ENCODE measurements at places on chromosomes 6 and 20.

- DNase-seq: peak; percentile 70
Measured at GRCh38 chr20:4985658-4986057, 15.7 kb downstream of the SLC23A2 start.

- no peak for DNase-seq
Measured at GRCh38 chr6:87244380-87244779, 78.0 kb upstream of the SMIM8 start.

- no peak for DNase-seq
Measured at GRCh38 chr6:157036245-157036711, 259.1 kb downstream of the ARID1B start.

DNA sequence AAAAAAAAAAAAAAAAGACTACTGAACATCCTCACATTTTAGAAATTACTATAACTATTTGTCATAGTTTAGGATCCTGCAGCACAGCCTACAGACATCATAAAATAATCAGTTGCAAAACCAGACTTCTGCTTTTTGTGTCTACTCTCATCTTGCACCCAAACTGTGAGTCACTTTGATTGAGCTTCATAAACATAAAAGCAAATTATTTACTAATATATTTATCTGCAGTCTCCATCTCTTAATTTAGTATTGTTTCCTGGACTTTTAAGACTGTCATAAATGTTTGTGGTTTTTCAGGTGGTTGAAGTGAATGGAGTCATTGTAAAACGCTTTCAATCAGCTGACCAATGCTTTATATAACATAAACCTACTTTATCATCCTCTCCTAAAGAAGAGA, 14.8 kb upstream of the CALHM6 start:
- no peak for DNase-seq

GRCh38 chr20:63522981-63523611, 2.5 kb downstream of the PPDPF start:
- no peak for DNase-seq

GRCh38 chr20:40103420-40103819, 585.6 kb downstream of the MAFB start:
- no peak for DNase-seq

GRCh38 chr6:160435935-160436334, 87.8 kb downstream of the SLC22A3 start:
- DNase-seq: no peak

DNA sequence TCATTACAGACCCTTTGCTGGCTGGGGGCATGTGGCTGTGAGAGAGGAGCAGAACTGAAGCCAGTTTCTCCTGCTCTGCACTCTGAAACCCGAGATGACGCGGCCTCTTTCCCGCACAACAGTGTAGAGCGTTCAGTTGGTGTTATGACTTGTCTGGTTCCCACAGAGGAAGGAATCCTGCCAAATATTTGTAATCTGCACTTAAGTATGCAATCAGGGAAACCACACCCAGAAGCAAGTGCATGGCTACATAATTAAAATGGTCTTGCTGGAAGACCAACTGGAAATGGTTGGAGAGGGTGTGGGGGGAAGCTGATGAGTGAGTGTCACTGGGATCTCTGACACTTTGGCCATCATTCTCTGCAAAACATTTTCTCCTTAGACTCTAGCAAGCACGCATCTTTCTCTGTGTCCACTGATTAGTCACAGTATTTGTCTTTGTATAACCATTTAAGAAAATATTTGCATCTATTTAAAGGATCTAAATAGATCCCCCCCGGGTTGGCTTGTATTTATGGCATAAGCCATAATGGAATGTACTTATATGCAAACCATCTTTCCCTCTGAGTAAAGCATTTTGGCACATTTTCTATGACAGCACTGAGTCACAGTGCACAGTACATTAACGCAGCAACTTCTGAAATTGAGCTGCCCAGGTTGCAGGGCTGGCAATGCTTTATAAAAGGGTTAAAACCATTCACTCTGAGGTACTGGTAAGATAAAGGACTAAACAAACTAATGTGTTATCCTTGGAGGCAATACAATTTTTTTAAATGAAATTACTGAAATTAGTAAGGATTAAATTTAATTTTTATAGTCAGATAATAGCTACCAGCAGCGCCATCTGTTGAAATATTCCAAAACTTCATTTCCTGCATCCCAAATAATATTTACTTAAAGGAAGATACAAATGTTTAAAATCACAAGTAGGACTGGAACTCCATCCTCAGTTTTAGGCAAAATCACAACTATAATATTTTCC, 76.7 kb downstream of the FOXC1 start:
- peak; percentile 10 for DNase-seq

DNA sequence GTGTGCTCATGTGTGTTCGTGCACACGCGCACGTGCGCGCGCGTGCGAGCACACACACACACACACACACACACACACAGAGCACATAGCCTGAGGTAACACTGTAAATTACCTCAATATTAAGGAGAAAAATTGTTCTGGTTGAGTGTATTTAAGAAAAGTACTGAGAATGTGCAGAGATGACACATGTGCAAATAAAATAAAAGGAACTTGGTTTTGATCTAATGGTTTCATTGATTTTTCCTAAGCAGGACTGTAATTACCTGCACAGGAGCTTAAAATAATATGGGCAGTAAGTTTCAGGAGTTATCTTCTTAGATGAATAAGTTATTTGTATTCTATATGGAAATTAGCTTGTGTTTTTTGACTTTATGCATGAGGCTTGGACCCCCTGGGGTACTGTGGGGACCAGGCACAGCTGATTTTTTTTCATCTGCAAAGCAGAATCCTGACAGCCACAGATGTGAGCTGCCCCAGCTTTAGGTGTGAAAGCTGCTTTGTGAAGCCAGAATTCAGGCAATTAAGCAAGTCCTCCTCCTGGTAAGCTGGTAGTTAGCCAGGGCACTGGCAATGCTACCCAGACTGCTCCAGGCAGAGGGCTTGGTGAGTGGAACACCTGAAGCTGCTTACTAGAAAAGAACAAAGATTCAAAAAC, 1040.6 kb upstream of the CITED2 start:
- no peak for DNase-seq

DNA sequence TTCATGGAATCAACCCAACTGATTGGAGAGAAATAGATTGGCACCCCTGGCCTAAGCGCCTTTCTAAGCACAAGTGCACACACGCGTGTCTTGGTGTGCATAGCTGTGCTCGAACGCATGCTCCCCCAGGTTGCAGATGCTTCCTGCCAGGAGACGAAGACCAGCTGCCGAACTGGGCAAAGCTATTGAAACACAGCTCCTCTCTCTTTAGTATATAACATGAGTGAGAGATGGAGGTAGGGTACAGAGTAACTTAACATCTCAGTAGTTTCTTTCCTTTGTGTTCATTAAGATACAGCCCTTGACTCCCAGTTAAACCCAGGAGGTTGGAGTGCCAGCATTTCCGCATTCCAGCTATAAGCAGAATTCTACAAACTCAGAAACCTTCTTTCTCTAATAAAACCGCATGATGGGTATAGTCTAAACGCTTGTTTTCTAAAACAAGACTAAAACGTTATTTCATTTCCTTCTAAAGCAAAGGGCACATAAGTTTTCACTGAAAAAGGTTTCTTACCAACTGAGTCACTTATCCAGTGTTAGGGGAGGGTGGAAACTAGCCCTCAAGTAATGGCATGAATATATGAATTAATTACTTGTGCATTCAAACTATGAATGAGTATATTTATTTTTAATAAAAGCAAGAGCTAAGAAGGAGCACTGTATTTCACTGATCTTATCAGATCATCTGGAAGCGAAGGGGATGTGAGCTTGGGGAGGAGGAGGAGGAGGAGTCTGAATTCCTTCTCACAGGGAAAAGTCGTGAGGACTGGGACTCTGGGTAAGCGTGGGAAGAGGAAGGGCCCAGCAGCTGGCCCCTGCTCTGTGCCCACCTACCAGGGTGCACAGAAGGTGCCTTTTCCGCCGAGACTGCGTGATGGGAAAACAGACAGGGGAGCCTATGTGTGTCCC, 179.2 kb downstream of the TMEM242 start:
- DNase-seq: peak; percentile 53

GRCh38 chr6:155472886-155473285, 17.2 kb upstream of the NOX3 start:
- no peak for DNase-seq

DNA sequence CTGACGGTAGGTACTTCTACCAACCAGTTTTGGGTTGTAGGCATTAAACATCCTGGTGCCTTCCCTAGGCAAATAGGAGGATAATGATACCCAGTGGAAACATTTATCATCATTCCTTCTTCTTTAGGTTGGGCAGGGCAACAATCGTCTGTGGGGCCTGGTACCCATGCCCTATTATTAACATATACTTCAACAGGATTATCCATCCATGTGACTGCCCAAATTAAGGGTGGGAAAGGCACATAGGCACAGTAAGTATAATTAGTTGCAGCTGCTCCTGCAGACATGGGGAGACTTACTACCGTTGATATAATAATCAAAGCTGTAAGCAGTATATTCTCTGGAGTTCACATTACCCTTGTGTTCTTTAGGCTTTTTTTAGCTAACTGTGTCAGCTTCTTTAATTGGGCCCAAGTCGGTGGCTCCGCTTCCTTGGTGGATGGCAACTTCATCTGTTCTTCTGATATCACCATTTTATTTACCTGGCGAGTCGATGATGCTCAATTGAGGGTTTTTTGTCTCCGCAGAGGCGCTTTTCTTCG, 16.8 kb downstream of the RPL7L1 start:
- DNase-seq: no peak

DNA sequence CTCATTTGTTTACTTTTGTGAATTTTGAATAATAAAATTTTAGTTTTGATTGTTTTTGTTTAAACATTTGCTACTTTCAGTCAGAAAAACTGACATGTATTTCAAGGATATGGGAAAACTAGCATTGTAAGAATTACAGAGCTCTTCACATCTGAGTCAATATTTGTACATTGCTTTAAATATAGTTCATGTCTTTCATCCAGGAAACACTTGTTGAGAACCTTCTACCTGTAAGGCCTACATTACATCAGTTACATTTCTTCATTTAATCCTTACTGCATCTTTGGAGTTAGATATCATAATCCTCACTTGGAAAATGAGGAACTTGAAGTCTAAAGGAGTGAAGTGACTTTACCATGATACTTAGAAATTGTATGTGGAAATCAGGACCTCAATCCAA, 242.9 kb downstream of the KCNQ5 start:
- DNase-seq: no peak

DNA sequence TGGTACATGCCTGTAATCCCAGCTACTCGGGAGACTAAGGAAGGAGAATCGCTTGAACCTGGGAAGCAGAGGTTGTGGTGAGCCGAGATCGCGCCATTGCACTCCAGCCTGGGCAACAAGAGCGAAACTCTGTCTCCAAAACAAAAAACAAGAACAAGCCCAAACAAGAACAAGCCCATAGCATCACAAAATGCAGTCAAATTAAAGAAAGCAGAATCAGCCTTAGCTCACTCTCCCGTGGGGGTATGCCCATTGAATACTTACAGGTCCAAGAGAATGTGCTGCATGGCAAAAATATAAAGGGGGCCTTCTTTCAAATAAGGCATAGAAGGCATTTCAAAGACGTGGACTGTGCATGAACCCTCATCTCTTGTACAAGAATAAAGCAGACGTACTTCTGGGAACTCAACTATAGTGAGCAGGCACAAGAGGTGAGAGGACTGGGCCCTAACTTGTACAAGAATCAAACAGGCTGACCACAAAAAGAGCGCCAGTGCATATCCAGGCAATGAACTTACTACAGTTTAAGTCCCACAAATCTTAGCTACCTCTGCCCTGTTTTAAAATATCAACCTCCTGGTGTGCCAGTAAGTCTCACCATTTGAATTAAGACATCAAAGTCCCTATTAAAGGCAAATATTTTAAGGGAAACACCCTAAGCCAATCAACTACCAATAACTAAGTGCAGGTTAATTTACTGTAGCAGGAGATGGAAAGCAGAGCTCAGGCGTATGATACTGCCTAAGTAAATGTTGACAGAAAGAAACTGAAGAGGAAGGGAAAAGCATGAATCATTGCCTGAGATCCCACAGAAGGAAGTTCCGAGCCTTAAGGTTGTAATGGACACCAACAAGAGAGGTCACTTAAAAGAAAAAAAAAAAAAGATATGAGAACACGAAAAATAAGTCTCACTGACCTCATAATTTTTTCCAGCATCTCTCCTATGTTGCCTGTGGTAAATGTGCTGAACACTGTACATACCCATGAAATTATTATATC, 37.4 kb downstream of the TOMM6 start:
- no peak for DNase-seq

GRCh38 chr6:133435065-133435728, 194.0 kb downstream of the EYA4 start:
- no peak for DNase-seq

DNA sequence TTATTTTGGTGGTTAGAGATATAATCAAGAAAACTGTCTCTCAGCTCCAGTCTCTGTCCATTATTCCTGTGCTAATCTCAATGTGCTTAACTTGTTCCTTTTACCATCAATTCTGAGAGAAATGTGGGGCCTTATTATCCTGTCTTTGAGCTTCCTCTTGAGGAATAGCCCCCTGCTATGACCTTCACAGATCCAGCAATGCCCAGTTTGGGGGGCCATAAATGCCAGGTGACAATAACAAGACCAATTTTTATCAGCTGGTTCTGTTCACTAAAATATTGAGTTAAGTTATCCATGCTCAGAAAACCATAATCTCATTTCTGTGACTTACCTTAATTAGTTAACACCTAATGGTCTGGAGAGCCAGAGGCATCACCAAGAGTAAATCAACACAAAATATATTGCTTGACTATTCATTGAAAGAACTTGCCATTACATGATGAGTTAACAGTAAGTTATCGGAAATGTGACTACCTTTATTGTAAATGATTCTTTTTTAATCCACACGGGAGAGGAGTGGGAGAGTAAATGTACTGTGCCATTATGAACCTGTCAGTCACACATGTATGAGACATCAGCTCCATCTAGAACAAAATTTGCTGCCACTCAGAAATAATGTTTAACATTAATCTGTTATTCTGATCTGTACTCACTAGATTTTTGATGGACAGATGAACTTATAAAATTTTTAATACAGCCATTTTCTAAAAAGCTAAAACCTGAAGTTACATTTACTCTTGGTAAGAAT, 149.7 kb downstream of the ID4 start:
- no peak for DNase-seq

DNA sequence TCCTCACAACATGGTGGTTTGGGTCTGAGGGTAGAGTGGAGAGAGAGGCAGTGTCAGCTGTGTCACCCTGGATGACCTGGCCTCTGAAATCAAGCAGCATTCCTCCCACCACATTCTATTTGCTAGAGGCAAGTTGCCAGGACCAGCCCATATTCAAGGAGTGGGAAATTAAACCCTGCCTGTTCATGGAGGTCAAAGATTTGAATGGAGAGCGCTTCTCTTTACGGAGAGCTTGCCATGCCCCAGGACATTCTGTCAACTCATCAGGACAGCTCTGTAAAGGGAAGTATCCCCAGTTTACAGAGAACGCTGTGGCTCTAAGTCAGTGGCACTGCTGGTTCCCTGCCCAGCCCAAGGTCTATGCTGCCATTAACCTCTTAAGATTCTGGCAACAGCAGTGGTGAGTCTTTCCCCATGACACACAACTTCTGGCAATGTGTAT, 90.0 kb upstream of the INSM1 start:
- no peak for DNase-seq

GRCh38 chr20:21632735-21633053, 72.8 kb upstream of the PAX1 start:
- DNase-seq: no peak

- no peak for DNase-seq
Measured at GRCh38 chr6:13916230-13916944, 8.4 kb upstream of the RNF182 start.

GRCh38 chr20:39108746-39109145, 146.6 kb downstream of the DHX35 start:
- no peak for DNase-seq
